ENCODE measurements at places on chromosomes 4 and X.
A peak's percentile ranks its signal among the peaks of the same experiment; 100 is the strongest.

DNA sequence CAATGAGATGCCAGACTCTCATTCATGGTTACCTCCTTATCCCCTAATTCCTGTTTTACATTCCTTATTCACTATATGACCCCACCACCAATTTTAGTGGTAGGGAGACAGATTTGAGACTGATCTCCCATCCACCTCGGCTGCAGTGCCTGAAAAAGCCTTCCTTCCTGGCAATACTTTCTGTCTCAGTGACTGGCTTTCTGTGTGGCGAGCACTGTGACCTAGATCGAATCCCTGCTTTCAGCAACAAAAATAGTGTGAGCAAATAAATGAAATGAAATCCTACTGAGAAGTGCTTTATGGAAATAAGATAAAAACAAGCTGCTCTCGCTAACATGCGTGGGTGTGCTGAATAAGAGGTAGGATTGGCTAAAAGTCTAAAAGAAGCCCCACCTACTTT, 165.3 kb downstream of the GPM6A start:
- DNase-seq: no peak

GRCh38 chr4:61200187-61200915, at the start of gene ADGRL3:
TSS of gene ADGRL3 (plus strand) at chr4:61200326.
- no peak for DNase-seq

GRCh38 chr4:31045151-31045550, 325.0 kb downstream of the PCDH7 start:
- no peak for DNase-seq

GRCh38 chr4:41750121-41750625, 1.6 kb upstream of the PHOX2B start:
- DNase-seq: no peak

- no peak for DNase-seq
These were observed 132.0 kb downstream of the ATG4A start for GRCh38 chrX:108223585-108223984.

GRCh38 chrX:71098302-71098701, 2.7 kb downstream of the FOXO4 start:
- DNase-seq: peak; percentile 64

GRCh38 chr4:154958621-154959358, 177.7 kb downstream of the RBM46 start:
- DNase-seq: no peak

DNA sequence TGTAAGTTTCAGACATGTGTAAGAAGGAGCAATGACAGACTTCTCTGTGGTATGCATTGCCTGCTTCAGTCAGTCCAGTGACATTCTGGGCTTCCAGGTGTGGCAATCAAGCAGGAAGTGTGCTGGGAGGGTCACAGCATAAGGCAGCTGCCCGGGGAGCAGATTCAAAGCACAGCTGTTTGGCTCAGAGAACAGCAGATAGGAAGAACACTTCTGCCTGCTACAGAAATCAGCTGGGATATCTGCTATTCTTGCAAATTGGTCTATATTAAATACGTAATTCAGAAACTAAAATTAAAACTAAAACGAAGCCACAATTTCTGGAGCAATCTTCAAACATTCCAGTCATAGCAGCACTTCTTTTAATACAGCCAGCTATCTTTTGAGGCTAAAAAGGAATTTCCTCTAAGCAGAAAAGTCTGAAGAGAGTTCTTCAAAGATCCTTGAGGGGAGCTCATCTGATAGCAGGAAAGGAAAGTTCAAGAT, 47.5 kb upstream of the GALNT7 start:
- no peak for DNase-seq

DNA sequence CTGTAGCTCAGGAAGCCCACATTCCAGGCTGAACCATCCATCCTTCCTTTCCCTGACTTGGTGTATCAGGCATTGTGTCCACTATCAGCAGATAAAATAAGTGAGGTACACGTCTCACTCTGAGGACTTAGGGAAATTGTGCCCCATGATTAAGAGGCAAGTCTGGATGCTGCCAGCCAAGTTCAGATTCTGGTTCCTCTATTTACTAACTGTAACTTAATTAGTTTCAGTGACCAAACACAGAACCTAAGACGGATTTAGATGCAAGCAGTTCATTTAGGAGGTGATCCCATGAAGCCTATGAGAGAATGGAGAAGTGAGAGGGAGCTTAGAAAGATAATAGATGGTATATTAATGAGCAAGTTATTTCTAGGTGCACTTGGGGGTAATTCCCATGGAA, 56.6 kb upstream of the PACRGL start:
- no peak for DNase-seq

DNA sequence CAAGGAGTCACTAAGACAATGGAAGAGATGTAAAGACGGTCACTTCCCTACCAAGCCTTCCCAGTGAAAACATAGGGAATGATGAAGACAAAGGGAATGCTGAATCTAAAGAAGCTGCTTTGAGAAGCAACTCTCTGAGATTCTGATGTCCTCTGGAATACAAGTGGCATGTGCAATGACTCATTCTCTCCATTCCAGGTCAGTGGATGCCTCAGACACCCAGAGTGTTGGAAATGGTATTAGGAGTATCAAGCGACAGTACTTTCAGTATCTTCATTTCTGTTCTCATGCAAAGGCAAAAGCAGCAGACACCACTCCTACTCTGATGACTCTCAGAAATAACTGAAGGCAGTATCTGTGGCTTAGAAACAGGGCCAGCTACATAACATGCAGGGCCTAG, 102.6 kb downstream of the FSTL5 start:
- DNase-seq: no peak

GRCh38 chrX:41956027-41956426, 32.7 kb upstream of the CASK start:
- no peak for DNase-seq

DNA sequence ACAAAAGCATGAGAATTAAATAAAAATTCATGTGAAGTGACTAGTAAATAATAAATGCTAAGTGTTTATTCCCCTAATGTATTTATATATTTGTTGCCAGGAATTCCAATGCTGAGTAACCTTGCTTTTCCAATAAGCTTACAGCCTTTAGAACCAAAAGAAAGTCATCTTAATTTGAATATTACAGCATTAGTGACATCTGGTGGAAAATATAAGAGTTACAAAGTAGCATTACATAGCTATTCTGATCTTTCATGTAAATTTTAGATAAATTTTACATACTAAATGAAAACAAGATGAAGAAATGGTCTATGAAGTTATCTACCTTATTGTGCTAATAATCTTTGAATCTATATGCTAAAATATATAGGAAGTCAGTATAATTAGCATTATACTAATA, 10.4 kb downstream of the MAD2L1 start:
- DNase-seq: no peak

- DNase-seq: no peak
These were observed 108.0 kb downstream of the ZNF330 start for GRCh38 chr4:141328560-141329173.

- no peak for DNase-seq
These were observed 62.3 kb downstream of the FAM184B start for GRCh38 chr4:17719106-17719505.

DNA sequence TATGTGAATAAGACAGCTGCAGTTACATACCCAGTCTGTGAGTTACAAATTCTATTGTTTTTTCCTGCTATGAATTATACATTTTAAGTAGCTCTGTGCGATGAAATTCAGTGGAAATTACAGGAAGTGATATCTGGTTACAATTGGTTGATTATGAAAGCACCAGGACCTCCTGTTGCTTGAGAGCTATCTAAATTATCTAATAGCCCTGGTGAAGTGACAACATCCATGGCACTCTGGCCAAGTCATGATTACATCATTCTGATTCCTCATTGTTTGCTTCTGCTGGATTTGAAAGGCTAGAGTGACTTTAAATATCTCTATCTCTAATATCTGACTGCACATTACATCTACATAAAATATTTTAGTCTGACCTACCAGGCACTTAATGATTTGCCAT, 515.0 kb downstream of the CFAP47 start:
- DNase-seq: no peak

Measured in stimulated activated CD8-positive, alpha-beta memory T cell treated with anti-CD3 and anti-CD28 coated beads, Interleukin-15, amount 100 ng/mL, for 1 hour (primary cell).